ENCODE measurements at places on chromosomes 7 and 10. TPM values are rescaled to one million over a fixed set of nuclear protein-coding genes. Genes with fewer than 3 reads are reported as not detected.

The EPO gene
- not detected for total RNA-seq

The DENND10 gene
- total RNA-seq = 60.1 TPM

The TAS2R3 gene
- not detected for total RNA-seq

The SFRP5 gene
- 2.4 TPM for total RNA-seq

The ZNF775 gene
- total RNA-seq = 4.1 TPM

The EBLN1 gene
- 0.19 TPM for total RNA-seq

All from A549 treated with DMSO at 1 μM for 4 hours (cell line).